ENCODE measurements at places on chromosomes 3 and 15.

DNA sequence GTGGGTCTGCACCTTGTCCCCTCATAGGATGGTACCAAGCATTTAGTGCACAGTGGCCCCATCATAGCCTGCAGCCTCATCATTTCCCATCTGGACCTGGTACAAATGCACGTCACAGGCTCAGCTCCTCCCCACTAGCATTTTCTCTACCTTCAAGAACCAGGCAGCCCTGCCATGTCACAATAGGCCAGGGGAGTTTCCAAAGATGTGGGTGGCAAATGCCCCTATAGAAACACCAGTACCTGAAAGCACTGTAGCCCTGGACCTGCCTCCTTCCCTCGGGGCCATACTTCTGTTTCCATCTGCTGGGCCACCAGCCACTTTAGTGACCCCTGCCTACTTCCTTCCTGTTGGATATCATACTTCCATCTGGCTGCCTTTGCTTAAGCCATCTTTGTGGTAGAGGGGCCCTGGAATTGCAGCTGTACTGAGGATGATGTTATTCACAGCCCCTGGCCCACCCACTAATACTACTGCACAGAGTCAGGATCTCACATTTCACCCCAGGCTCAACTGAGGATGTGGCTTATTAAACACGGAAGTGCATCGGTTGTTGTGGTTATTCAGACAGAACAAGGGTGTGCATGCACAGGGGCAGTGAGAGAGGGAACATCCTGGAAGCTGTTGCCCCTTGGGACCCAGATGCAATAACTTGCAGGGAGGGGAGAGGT, 3.8 kb downstream of the TCTA start:
- peak; percentile 30 for ATAC-seq

DNA sequence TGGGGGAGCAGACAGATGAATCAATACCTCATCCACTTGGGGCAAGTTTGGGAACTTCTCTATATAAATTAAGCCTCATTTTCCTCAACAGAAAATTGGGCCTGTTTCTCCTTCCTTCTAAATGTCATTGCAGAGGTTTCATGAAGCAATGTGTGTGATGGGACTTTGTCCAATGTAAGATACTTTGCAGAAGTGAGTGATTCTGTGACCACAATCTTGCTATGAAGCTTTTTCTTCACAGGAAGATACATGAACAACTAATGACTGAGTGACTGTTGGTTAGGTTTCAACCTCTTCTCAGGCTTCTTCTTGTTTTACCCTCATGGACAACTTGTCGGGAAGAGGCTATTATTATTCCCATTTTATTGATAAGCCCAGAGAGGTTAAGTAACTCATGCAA, 11.0 kb downstream of the TMEM45A start:
- no peak for ATAC-seq

DNA sequence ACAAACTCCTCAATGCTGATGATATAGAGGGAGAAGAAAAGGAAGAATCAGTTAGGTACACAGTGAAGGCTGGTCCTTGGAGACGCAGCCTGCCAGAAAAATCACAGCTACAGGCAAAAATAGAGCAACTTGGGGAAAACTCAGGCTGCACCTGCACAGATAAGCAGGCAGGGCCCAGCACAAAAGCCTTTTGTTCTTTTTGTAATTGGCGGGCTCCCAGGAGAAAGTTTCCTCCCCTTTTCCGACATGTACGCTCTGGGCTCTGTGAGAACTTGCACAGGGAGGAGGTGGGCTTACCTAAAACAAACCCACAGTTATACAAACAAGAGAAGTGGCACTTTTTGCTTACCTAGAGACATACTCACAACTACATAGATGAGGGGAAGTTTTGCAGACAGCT, 813.4 kb upstream of the EPHA6 start:
- ATAC-seq = no peak

DNA sequence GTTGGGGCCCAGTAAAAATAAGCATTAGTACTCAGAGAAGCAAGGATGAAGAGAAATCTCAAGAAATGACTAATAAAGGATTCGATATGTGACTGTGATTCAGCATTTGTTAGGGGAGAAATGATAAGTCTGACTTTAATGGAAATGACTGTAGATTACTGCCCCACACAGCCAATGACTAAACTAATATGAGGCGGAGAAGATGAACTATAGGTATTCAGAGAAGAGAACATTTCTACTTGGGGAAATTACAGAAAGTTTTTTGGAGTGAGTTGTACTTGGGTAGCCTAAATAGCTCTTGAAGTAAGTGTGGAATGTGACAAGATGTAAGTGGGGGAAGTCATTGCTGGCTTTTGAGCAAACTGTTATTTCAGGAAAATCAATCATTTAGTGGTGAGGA, 380.0 kb downstream of the PDCD6IP start:
- ATAC-seq = peak; percentile 7

DNA sequence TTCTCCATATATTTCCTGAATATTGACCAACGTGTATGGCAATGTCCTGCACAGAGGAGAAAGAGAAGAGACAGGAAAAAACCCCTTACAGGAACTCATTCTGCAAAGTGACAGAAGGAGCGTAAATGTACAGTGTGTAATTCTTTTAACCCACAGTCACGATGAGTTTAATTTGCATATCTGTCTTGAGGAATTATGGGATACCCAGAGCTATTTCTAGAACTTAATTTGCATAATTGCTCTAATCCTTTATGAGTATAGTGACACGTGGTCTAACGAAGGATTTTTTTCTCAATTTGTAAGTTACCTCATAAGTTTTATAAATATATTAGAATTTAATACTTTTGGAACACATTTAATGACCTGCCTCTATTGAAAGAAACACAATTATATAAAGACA, 9.8 kb downstream of the GPR27 start:
- ATAC-seq = no peak

- ATAC-seq = no peak
These were observed 873 bp downstream of the CAPN7 start for GRCh38 chr3:15206662-15207576.

DNA sequence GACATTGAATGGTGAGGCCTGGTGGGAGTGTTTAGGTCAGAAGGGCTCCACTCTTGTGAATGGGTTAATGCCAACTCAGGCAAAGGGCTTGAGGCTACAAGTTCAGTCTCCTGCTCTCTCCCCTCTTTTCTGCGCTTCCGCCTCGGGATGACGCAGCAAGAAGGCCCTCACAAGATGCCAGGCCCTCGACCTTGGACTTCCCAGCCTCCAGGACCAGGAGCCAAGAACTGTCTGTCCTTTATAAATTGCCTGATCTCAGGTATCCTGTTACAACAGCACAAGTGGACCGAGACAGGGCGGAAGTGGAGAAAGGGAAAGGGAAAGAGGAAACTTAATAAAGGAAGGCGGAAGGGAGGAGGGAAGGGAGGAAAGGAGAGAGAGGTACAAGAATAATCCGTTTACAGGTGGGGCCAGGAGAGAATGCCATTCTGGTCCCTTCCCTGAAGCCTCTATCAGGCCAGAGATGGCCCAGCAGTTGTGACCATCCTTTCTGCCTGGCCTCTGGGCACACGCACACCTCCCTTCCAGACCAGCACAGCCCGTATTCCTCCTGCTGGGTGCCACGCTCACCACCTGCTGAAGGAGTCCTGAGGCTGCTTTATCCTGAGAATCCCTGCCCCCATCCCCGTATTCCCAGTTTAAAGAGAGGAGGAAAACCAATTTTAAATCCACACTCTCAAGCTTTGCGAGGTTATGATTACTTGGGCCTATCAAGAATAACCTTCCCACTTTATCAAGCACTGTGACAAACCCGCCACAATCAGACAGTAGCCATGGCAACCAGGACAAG, 64.2 kb downstream of the OXNAD1 start:
- no peak for ATAC-seq

GRCh38 chr3:13013566-13013965, 59.7 kb downstream of the IQSEC1 start:
- no peak for ATAC-seq

DNA sequence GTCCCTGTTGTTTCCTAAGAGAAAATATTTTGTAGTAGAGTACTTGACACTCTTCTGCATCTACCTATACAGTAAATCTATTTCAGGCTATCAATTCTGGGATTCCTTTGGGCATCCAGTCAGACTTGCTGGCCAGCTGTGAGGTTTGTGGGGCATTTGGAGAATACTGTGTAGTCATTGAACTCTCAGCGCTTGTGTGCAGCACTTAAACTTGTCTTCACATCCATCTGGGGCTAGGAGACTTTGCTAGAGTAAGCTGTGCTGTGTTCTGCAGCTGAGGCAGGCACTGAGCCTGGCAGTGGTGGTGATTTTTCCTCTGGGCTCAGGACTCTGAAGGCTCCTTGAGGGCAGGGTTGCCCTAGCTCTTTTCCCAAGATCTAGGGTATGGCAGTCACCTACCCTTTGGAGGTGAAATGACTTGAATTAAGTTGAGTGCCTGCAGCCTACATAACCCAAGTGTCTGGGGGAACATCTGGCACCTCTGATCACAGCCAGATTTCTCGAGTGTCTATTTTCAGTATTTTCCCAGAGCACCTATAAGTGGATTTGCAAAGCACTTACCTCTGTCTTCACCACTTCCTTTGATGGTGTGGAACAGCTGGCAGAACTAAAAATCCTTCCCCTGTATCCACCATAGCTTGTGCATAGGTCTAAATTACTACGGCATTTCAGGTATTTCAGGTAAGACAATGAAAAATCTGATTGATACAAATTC, 19.3 kb downstream of the CLSTN2 start:
- ATAC-seq = no peak

GRCh38 chr15:99104788-99105513, at the start of gene SYNM:
Gene SYNM (plus strand): TSS chr15:99105080. CDS start chr15:99105200, 120 bp downstream.
- ATAC-seq = peak; percentile 52

GRCh38 chr3:125374501-125374995, 577 bp downstream of the ZNF148 start:
- ATAC-seq = peak; percentile 23

GRCh38 chr15:85745023-85745422, 49.7 kb downstream of the KLHL25 start:
- no peak for ATAC-seq

- ATAC-seq = no peak
These were observed 114.6 kb downstream of the AQP9 start for GRCh38 chr15:58252586-58253323.

DNA sequence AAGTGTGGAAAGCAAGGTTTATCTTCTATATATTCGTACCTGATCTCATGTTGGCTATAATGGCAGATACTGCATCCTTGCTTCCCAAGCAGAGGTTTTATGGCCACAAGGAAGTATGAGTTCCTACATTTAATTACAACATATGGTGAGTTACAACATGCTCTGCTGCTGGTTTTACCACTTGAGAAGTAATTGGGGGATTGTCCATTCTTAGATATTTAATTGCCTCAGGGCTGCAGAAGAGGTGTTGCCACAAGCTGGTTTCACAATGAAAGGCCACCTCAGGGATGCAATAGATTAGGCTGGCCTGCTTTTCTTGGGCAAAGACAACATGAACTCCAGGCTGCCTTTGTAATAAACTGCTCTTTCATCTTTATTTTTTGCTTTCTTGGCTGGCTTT, 48.6 kb downstream of the RAP2B start:
- ATAC-seq = no peak

DNA sequence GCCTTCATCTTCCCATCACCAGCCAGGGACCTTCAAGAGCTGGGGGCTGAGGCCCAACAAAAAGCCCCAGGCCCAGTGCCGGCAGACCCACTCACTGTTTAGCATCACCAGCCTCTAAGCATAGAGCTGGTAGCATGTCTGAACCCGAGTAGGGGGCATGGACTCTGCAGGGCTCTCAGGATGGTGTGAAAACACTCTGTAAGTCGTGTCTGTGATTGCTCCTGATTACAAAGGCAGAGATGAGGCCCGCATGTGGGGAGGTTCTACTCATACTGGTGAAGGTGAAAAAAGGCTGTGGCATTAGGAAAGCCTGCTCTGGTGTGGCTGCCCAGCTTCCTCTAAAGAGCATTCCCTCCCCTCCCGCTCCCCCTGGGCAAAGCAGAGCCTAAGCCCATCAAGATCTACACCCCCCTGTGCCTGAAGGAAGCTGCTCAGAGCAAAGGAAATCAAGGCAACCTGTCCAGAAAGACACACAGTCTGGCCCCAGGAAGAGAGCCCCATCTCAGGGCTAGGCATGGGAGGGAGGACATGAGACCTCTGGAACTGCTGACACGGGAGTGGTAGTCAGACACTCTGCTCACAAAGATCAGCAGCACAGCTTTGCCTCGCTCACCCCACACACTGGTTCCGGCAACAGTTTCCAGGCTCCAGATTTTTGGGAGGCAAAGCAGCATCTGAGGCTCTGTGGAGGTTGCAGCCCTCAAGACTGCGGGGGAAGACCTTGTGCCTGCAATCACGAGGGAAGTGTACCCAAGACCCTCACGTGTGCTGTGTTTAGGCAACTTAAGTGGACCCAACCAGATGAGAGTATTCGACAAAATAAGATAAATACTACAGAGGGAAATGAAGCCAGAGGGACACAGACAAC, 36.7 kb downstream of the CCDC12 start:
- no peak for ATAC-seq

GRCh38 chr3:11339541-11339940, 67.3 kb downstream of the ATG7 start:
- no peak for ATAC-seq

- ATAC-seq = no peak
These were observed 16.2 kb downstream of the RBP2 start for GRCh38 chr3:139460076-139460475.

DNA sequence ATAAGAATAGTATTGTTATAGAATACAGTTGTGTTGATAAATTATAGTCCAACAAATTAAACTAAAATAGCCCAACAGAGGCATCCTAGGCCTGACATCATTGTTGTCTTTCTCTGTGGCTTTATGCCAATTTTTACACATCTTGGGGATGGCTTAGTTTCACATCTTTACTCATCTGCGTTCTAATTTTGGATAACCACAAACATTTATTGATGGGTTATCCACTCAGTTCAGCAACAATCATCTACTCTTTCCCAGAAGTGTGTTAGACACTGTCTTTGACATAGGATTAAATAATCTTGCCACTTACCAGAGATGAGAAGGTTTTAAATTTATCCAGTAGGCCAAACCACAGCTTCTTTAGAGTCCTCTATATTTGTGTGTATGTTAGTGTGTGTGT, 120.8 kb upstream of the PHLDB2 start:
- ATAC-seq = no peak

DNA sequence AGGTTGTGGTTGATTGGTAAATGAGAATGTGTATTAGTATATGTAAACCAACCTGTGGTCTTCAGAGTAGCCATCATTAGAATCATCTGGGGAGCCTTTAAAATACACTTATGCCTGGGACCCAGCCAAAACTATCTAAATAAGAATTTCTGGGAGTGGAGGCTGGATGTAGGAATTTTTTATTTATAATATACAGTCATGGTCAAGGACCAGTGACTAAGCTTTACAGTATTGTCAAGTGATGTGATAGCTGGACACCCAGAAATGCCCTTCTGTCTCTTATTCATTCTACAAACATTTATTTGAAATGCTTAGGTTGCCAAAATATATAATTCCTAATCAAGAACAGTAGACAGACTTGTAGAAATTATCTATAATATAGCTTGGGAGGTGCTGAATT, 132.2 kb downstream of the MBNL1 start:
- no peak for ATAC-seq
